ENCODE measurements at places on chromosomes 7 and 10.

DNA sequence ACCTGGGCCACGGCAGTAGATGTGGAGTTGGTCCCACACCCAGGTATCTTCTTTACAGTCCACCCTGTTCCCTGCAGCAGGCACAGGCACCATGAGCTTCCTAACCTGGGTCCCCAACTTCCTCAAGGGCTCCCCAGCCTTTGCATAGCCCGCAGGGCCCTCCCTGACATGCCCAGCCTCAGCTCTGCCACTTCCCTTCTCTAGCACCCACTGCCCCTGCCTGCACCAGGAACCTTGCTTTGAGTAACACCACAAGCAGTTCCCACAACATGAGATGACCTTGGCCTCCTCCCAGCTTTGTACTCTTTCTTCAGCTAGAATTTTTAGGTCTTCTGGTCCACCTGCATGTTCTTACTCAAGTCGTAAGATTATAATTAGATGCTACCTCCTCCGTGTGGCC lies 92.2 kb upstream of the ZPBP start:
- DNase-seq, result no peak

DNA sequence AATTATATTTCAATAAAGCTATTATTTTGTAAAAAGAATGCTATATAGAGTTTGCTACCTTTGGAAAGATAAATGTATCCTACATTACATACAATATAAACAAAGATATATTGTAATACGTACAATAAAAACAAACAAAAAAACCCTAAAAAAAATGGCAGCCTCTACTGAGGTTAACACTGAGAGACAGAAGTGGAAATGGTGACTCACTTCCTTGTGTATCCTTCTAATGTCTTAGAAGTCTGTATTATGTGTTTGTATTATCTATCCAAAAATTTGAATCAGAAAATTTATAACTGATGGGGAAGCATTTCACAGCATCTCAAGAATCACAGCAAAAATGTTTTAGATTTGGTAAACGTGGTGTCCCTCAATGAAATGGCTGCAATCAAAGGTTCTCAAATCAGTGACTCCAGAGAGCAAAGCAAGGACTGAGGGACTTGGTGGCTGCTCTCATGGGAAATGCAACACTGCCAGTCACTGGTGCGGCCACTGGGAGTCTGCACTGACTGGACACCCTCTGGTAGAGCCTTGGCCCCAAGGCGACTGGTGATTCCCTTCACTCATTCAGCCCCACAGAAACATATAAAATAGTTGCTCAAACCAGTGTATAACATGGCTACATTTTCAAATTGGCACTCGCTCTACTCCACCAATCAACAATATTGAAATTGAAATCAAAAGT lies 53.8 kb downstream of the PANK1 start:
- DNase-seq, result no peak

GRCh38 chr10:62079885-62080559 lies 178.5 kb downstream of the ARID5B start:
- no peak for DNase-seq

DNA sequence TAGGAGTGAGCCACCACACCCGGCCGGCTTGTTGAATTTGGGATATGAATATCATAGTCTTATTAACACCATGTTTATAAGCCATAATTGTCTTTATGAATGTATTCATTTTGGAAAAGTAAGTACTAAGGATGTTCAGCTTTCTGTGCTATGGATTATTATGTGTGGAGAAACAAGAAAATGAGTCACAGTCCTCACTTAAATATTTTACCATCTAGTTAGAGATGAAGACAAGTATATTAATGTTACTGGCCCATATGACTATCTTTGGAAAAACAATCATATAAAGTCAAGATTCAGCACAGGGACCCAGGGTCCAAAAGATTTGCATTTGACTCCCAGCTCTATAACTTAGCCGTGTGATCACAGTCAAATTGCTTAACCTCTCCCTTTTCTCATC lies 9.8 kb upstream of the TOMM7 start:
- DNase-seq, result no peak

- no peak for DNase-seq
Measured at GRCh38 chr7:90178679-90179278, 24.5 kb downstream of the STEAP1 start.

DNA sequence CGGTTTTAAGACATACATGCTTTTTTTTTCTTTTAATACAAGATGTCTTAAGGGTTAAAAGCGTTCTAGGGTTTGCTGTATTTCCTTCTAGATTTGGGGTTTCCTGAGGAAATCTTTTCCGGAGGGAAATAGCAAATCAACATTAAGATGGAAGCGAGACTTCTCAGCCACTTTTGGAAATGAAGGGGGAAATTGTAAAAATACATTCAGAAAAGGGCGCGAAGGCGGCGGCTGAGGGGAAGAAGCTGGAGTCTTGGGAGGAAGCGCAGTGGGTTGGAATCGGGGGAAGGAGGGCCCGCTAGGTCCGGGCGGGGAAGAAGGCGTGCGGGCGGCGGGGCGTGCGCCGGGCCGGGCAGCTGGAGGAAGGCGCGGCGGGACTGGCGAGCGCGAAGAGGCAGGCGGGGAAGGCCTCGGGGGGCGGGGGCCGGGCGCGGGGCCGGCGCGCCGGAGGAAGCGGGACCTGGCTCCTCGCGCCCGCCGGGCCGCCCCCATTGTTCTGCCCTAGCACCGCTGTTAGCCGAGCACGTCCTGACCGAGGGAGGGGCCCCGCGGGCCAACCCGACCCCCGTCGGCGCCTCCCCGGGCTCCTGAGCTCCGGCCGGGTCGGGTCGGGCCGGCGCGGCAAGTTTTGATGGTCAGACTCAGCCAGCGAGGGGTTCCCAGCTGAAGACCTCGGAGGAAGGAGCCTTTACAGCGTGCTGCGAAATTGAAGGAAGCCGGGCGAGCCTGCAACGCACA lies 1.5 kb upstream of the SKIDA1 start:
- no peak for DNase-seq

GRCh38 chr10:23192712-23193434 lies 761 bp downstream of the PTF1A start:
- no peak for DNase-seq

DNA sequence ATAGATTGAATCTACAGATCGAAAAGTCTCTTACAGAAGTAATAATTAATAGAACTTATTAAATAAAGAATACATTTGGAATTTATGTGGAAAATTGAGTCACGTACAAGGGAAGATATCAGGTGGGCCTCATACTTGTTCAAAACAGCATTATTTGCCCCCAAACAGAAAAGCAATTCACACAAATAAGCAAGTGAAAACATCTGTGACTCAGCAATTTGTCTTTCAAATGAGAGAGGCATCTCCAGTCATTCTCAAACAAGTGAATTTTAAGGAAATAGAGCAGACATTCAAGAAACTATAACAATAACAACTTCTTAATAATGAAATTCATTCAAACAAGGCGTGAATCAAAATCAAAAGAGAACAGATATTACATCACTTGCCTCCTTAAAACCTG lies 50.1 kb downstream of the SEMA3A start:
- no peak for DNase-seq

DNA sequence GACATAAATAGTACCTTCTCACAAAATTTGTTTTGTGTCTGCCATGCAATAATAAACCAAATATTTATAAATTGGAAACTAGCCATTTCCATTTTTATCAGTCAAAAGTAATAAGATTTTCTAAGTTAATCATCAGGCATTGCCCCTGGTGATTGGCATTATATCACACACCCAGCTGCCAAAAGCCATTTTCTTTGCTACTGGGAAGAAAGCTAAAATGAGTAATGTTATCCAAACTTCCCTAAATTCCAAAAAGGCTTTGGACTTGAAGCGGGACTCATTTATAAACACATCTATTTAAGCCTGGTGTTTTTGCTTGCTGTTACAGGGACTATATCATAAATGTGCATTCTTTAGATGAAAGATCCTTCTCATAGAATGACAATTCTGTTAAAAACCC lies 86.0 kb downstream of the AKR1D1 start:
- DNase-seq, result no peak

GRCh38 chr7:88758381-88759229 lies 895 bp upstream of the ZNF804B start:
- DNase-seq, result no peak

DNA sequence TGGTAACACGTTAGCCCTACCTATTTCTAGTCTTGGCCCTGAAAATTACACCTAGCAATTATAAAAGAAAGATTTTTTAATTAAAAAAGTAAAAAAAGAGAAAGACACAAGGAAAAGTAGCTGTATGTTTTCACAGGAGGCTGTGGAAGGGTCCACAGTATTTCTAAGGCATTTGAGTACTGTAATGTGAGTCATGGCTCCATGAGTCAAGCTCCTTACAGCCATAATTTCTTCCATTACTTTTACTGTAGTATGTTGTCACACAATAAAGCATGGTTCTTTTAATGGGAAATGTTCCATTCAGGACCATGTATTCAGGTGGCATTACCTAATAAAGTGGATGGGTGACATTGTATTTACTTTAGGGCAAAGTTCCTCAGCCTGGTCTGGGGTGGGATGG lies 113.4 kb downstream of the GPR37 start:
- no peak for DNase-seq

- DNase-seq, result no peak
Measured at GRCh38 chr7:20352573-20353306, 22.0 kb downstream of the ITGB8 start.

GRCh38 chr10:69335063-69335587 lies 56.8 kb downstream of the HK1 start:
- DNase-seq, result no peak

- DNase-seq, result no peak
Measured at GRCh38 chr10:24821986-24822385, 98.3 kb upstream of the ARHGAP21 start.

Data from activated CD4-positive, CD25-positive, alpha-beta regulatory T cell treated with anti-CD3 and anti-CD28 coated beads, Interleukin-2, amount 50 U/mL, for 16 hours (primary cell).